ENCODE measurements at places on chromosomes 12 and 14. TPM values are rescaled to one million over a fixed set of nuclear protein-coding genes. Genes with fewer than 3 reads are reported as not detected.

Gene DPY19L2
- 26.6 TPM for total RNA-seq

Gene SIX1
- total RNA-seq: 0.71 TPM

Gene HSPB8
- 311 TPM for total RNA-seq

Gene PTPRO
- 0.99 TPM for total RNA-seq

Gene C3AR1
- 14.3 TPM for total RNA-seq

Gene METTL3
- total RNA-seq: 84.9 TPM

Gene NGB
- total RNA-seq: 9.4 TPM

Gene PPFIA2
- total RNA-seq: 1.8 TPM

Gene CCDC63
- total RNA-seq: not detected

DNA sequence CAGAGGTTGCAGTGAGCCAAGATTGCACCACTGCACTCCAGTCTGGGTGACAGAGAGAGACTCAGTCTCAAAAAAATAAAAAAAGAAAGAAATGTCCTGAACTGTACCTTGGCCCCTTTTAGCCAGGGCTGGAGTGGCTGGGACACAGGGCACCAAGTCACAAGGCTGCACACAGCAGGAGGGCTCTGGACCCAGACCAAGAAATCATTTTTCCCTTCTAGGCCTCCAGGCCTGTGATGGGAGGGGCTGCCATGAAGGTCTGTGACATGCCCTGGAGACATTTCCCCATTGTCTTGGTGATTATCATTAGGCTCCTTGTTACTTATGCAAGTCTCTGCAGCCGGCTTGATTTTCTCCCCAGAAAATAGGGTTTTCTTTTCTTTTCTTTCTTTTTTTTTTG is 5.1 kb upstream of the ACOT6 start:
- H3K36me3 ChIP-seq: no peaks in the 10 kb centered on the region
- H3K27ac ChIP-seq: no peak overlapping the region
- no peaks in the 10 kb centered on the region for H3K27me3 ChIP-seq
- no peaks in the 10 kb centered on the region for H3K4me1 ChIP-seq
- no peak overlapping the region for H3K4me3 ChIP-seq

- H3K4me3 ChIP-seq: no peak overlapping the region
- H3K27me3 ChIP-seq: no peaks in the 10 kb centered on the region
- no peak for DNase-seq
- peaks cover 47% of the 10 kb centered on the region for H3K4me1 ChIP-seq
- peak overlapping the region; percentile 67 for H3K27ac ChIP-seq
- H3K36me3 ChIP-seq: peaks cover 4% of the 10 kb centered on the region
These were observed 132.5 kb downstream of the DAAM1 start for GRCh38 chr14:59320763-59321625.

DNA sequence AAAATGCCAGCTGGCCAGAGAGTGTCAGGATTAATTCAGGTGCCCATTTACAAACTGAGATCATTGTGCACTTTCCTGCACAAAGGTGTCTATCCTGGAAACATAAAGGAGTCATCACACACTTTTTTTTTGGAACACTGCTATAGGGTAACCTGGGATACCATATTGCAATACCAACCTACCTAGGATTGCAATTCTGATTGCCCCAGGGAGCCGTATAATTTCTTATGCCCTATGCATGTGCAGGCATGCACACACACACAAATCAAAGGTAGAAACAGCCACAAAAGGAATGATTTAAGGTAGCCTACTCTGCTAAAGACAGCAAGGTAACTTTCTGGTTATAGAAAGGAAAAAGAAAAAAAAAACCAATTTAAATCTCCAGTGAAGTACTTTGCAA is 285.3 kb upstream of the KITLG start:
- H3K4me1 ChIP-seq: peaks cover 12% of the 10 kb centered on the region
- H3K36me3 ChIP-seq: no peaks in the 10 kb centered on the region
- H3K27me3 ChIP-seq: no peaks in the 10 kb centered on the region
- H3K4me3 ChIP-seq: no peak overlapping the region
- DNase-seq: no peak

GRCh38 chr14:91055016-91055415 is 5.4 kb downstream of the RPS6KA5 start:
- no peak overlapping the region for H3K4me3 ChIP-seq
- H3K36me3 ChIP-seq: no peaks in the 10 kb centered on the region
- no peaks in the 10 kb centered on the region for H3K4me1 ChIP-seq
- DNase-seq: no peak
- peak overlapping the region; percentile 98 for H3K27ac ChIP-seq

- no peaks in the 10 kb centered on the region for H3K36me3 ChIP-seq
- H3K27me3 ChIP-seq: no peaks in the 10 kb centered on the region
- H3K27ac ChIP-seq: peak overlapping the region; percentile 73
- peak; percentile 98 for DNase-seq
- no peak overlapping the region for H3K4me3 ChIP-seq
- peaks cover 35% of the 10 kb centered on the region for H3K4me1 ChIP-seq
These were observed 175.3 kb downstream of the TSPAN9 start for GRCh38 chr12:3252450-3252891.

DNA sequence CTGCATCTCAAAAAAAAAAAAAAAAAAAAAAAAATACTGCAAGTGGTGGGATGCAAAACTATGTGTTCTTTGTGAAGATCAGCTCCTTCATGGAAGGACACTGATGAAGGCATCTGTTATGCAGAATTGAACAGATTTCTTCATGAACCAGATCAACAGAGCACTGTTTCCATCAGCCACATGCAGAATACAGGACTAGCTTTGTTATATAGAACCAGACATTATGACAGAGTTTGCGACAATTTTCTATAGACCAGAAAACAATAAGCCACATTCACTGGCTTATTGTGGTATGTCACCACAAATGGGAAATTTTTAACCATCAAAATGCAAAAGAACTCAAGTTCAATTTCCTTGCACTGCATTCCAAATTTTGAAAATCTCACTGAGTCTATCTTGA is 34.7 kb downstream of the CIT start:
- no peaks in the 10 kb centered on the region for H3K4me1 ChIP-seq
- no peak overlapping the region for H3K4me3 ChIP-seq
- no peaks in the 10 kb centered on the region for H3K36me3 ChIP-seq
- no peaks in the 10 kb centered on the region for H3K27me3 ChIP-seq

- H3K27ac ChIP-seq: no peak overlapping the region
- no peaks in the 10 kb centered on the region for H3K36me3 ChIP-seq
- no peak for DNase-seq
- H3K27me3 ChIP-seq: no peaks in the 10 kb centered on the region
- H3K4me3 ChIP-seq: no peak overlapping the region
These were observed 501.0 kb downstream of the RERGL start for GRCh38 chr12:17588968-17589367.

DNA sequence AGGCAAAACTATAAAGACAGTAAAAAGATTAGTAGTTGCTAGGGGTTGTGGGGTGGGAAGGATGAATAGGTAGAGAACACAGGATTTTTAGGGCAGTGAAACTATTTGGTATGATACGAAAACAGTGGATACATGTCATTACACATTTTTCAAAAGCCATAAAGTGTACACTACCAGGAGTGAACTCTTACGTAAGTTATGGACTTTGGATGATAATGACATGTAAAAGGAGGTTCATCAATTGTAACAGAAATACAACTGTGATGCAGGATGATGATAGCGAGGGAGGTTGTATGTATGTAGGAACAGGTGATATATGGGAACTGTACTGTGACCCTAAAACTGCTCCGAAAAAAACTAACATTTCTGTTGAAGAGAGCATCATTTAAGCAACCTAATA is 15.1 kb upstream of the FGF6 start:
- DNase-seq: no peak
- H3K4me1 ChIP-seq: no peaks in the 10 kb centered on the region
- H3K27me3 ChIP-seq: no peaks in the 10 kb centered on the region
- H3K27ac ChIP-seq: no peak overlapping the region
- no peaks in the 10 kb centered on the region for H3K36me3 ChIP-seq

GRCh38 chr14:89040080-89040459 is 215.6 kb downstream of the TTC8 start:
- H3K27me3 ChIP-seq: no peaks in the 10 kb centered on the region
- H3K27ac ChIP-seq: peak overlapping the region; percentile 93
- H3K36me3 ChIP-seq: no peaks in the 10 kb centered on the region

DNA sequence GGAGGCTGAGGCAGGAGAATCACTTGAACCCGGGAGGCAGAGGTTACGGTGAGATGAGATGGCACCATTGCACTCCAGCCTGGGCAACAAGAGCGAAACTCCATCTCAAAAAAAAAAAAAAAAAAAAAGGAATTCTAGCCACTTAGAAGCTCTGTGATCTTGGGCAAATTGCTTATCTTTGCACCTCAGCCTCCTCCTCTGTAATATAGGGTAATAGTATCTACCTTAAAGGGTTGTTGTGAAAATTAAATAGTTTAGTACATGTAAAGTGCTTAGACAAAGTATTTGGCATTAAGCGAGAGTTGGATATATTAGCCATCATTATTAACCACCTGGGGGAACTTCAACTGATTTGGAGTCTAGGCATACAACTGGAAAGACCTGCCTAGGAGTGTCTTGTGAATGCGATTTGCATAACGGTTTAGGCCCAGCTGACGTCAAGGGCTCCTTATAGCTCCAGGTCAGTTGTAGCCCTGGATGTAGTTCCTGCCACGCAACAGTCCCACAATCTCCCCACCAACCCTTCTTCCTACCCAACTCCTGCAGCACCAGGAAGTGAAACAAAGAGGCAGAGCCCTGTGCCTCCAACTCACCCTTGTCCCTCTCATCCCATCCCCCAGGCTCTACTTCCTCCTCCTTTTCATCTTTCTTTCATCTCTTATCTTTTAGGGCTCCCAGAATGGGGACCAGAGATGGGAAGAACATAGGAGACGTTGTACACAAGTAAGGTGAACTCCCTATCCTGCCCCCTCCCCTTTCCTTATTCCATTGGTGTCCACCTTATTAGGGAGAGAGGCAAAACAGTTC is 2.1 kb upstream of the IL23A start:
- no peak overlapping the region for H3K4me3 ChIP-seq
- H3K36me3 ChIP-seq: no peaks in the 10 kb centered on the region
- H3K27me3 ChIP-seq: no peaks in the 10 kb centered on the region
- peaks cover 10% of the 10 kb centered on the region for H3K4me1 ChIP-seq
- H3K27ac ChIP-seq: no peak overlapping the region

- no peaks in the 10 kb centered on the region for H3K27me3 ChIP-seq
- no peak for DNase-seq
- H3K4me1 ChIP-seq: no peaks in the 10 kb centered on the region
- H3K4me3 ChIP-seq: no peak overlapping the region
- H3K36me3 ChIP-seq: no peaks in the 10 kb centered on the region
These were observed 1027.0 kb downstream of the VRK1 start for GRCh38 chr14:97824218-97824617.

GRCh38 chr12:24668563-24668962 is 280.3 kb downstream of the BCAT1 start:
- no peaks in the 10 kb centered on the region for H3K36me3 ChIP-seq
- no peaks in the 10 kb centered on the region for H3K4me1 ChIP-seq
- H3K27me3 ChIP-seq: no peaks in the 10 kb centered on the region

DNA sequence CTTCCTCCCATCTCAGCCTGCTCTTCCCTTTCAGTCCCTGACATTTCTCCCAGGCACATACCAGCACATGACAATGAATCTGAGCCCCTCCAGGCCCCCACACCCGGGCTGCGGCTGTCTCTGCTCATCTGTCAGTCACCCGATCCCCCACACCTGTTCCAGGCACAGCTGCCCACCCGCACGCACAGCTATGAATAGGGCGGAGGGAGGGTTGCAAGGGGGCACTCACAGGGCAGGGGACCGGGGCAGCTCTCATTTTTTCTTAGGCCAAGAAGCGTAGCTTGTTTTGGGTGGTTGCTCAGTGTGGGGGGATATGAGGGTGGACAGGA is 43.7 kb upstream of the TSPAN9 start:
- no peaks in the 10 kb centered on the region for H3K27me3 ChIP-seq
- H3K36me3 ChIP-seq: no peaks in the 10 kb centered on the region
- no peaks in the 10 kb centered on the region for H3K4me1 ChIP-seq

DNA sequence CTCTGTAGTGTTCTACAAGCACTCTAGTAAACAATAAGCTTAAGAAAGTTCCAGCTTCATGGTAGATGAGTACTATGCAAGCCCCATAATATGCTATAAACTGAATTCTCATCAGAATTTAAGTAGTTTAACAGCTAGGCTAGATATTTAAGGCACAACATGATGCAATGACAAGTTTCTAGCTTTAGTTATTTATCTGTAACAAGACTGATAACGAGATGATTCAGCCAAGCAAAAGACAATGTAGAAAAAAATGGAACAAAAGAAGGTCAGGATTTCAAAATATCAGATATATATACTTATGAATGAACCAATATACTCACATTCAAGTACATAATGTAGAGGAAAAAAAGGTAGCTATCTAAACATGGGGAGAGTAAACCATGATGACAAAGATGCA is 61.0 kb upstream of the RERGL start:
- H3K27ac ChIP-seq: no peak overlapping the region
- no peaks in the 10 kb centered on the region for H3K36me3 ChIP-seq

DNA sequence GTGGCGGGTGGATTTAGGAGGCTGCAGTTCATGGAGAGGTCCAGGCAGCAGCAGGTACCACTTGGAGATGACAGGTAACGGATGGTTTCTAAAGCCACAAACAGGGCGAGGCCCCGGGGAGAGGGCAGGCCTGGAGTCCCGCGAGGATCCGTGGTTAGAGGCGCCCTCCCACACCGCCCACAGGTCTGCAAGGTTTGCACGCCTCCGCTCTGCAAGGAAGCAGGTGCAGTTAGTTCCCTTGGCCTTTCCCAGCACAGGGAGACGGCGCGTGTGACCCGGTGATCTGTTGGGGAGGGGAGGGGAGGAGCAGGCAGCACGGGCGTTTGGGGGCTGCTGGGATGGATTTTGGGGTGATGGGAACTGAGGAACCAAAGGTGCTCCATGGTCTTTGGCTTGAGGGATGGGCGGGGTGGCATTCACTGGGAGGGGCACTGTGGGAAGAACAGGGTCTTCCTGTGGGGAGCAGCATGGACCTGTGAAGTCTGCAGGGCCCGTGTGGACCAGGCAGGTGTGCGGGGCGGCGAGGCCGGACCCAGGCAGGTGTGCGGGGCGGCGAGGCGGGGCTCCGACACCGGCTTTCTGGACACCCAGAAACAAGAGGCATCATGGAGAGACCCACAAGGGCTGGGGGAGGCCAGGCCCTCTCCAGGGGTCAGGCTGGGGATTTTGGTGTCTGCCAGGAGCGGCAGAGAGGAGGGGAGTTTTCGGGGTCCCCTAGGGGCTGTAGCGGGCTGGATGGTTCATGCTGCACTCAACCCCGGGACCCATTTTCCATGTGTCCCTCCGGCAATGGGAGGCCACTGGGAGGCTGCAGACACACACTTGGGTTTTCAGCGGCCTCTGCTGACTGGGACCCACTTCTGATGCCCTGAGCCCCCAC is 29.1 kb downstream of the NOC4L start:
- no peak overlapping the region for H3K4me3 ChIP-seq
- no peaks in the 10 kb centered on the region for H3K36me3 ChIP-seq

GRCh38 chr14:68816183-68816942 is 23.5 kb upstream of the ZFP36L1 start:
- no peaks in the 10 kb centered on the region for H3K27me3 ChIP-seq
- H3K4me3 ChIP-seq: peak overlapping the region; percentile 49
- peak; percentile 96 for DNase-seq
- H3K4me1 ChIP-seq: no peaks in the 10 kb centered on the region

DNA sequence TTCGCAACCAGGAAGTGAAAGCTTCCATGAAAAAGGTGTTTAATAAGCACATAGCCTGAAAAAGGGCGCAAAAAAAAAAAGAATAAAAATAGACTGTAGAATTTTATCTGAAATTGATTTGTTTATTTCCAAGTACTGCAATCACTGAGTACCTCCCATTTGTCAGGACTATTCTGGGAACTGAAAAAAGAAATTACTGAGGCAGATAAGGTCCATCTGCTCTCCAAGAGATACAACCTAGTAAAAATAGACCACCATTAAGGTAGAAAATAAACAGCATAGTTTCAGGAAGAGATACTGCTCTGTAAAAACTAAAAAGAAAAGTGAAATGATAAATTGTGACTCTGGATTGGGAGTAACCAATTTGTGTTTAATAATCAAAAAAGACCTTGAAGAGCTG is 24.7 kb downstream of the OR4N2 start:
- DNase-seq: no peak
- H3K27me3 ChIP-seq: no peaks in the 10 kb centered on the region
- no peaks in the 10 kb centered on the region for H3K36me3 ChIP-seq
- H3K27ac ChIP-seq: no peak overlapping the region

Measured in sigmoid colon (tissue), 7 donors.